GM12864 (cell line): ENCODE measurements at places on chromosomes 16 and 17.

GRCh38 chr16:27690608-27691007, 140.7 kb downstream of the KATNIP start:
- no peak for DNase-seq

- no peak for DNase-seq
These were observed 290.4 kb downstream of the ABCC12 start for GRCh38 chr16:47865337-47865855.

- DNase-seq = no peak
These were observed at the start of gene SECTM1 for GRCh38 chr17:82333279-82334171. SECTM1 (minus strand) TSS chr17:82333766; CDS start chr17:82327240, 6,526 bp downstream.

DNA sequence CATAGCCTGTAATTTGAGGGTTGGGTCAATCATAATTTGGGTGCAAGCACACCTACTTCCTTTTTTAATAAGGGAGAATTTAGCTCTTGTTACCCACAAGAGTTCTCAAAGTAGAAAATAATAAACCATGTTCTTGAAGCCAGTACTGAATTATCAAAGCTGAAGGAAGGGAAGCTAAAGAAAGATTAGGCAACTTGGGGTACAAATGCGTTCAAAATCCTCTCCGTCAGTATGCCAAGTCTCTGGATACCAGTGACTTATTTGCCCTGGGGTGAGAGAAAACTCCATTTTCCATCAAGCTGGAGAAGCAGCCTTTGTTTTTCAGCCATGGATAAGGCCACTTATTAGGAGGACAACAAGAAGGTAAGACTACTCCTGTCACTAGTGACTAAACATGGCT, 23.5 kb upstream of the DHRS13 start:
- no peak for DNase-seq

- DNase-seq = no peak
These were observed 107.6 kb downstream of the RMI2 start for GRCh38 chr16:11452746-11453389.

DNA sequence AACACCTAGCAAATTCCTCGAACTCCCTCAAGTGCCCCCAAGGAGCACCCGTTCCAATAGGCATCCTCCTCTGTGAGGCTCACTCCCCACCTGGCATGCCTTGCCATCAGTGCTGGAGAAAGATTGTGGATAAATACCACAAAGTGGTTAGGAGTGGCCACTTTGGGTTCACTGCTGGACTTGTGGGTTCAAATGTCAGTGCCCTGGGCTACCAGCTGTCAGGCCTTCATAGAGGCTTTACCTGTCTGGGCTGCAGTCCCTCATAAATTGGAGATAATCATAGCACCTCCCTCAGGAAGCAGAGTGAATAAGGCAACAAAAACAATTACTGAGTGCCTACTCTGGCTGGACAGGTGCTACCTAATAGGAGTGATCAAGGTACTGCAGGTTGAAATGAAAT, 1.5 kb upstream of the SYT17 start:
- no peak for DNase-seq

DNA sequence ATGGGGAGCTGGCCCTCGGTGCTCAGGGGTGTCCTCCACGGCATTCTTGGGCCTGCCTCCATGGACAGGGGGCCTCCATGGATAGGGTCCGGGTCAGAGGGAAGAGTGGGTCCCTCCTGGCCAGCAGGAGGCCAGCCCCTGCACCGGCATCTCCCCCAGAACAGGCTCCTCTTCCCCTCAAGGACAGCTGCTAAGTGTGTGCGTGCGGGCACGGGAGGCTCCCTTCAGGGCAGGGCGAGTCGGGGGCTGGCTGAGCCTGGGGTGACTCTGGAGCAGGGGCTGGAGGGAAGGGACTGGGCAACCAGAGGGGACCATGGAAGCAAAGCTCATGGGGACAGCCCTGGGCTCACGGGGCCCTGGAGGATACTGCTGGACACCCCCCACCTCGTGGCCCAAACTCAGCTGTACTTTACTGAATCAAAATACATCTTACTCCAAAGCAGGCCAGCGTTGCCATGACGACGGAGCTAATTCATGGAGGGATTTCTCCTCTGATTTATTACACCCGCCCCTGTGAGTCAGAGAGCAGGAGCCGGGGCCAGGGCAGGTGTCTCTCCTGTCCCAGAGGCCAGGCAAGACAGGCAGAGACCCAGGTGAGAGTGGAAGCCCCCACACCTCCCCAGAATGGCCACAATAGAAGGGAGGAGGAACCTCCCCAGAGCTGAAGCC, 2.1 kb downstream of the CASKIN1 start:
- DNase-seq = no peak

- no peak for DNase-seq
These were observed 3.1 kb upstream of the MT1X start for GRCh38 chr16:56679078-56679730.

DNA sequence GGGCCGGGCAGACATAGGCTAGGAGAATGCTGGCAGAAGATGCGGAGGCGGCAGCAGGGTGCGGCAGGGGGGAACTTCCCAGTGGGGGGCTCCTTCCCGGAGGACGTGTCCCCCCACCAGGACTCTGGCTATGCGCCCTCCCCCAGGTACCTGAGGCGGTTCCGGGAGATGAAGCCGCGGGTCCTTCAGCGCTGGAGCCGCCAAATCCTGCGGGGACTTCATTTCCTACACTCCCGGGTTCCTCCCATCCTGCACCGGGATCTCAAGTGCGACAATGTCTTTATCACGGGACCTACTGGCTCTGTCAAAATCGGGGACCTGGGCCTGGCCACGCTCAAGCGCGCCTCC, 3.4 kb downstream of the WNK4 start:
- DNase-seq = no peak

DNA sequence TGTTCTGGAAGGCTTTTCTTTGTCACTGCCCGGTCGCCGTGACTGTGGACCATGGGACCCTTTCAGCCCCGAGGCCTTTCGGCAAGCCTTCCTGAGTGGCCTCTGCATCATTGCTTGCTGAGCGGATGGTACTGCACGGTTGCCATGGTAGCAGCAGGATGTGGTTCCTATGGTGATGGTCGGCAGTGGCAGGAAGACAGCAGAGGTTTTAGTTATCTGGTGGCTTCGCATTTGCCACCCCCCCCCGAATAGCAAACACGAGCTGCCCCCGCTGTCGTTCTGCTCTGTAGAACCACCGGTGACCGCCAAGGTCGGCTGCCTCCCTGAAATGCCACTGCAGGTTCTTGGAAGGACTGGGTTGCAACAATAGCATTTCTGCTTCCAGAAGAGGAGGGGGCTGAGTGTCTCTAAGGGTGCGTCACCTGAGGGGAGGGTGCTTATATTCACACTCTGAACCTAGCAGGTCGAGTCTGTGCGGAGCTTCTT, 76.6 kb downstream of the CMIP start:
- DNase-seq = peak; percentile 61

DNA sequence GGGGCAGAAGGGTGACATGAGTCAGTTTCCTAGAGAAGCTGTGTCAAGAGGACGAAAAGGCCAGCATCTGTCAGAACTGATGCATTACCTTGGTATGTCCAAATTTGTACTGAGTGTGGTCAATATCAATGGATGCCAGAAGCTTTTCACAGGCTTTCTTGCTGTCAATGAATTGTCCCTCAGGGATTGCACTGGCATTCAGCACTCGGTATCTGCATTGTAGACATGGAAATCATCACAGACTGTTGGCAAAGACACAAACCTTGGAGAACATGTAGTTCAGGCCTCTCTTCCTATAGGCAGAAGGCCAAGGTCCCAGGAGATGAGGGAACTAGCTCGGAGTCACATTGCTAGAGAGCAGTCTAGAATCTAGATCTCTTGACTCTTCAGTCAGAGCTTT, 16.6 kb downstream of the MYH3 start:
- DNase-seq = no peak

- DNase-seq = peak; percentile 13
These were observed 142.7 kb upstream of the GNAO1 start for GRCh38 chr16:56048425-56049105.

DNA sequence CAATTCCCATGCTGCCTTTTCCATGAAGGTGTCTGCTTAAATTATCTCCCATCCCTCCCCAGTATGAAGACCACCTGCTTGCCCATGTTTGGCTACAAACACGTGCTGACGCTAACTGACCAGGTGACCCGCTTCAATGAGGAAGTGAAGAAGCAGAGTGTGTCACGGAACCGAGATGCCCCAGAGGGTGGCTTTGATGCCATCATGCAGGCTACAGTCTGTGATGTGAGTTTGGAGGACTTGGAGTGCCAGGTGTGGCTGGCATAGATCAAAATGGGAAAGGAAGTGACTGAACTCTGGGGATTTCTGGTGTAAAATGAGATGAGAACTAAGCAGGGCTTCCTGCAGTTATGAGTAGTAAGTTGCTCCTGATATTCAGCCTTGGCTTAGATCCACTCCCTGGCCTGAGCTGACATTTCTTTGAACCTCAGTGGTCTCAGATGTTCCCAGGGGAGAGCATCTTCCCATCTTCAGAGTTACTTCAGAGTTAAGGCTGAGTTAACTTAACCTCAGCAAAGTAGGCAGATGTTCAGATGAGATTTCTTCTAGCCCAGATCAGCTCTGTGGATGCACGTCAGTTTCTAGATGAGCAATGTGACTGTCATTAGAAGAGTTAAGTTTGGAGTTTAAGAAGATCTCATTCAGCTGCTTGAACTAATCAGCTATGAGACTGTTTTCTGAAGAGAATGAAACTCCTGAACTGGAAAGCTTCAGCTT, 32.7 kb downstream of the ITGB3 start:
- peak; percentile 72 for DNase-seq

- DNase-seq = no peak
These were observed 2.4 kb downstream of the RNF157 start for GRCh38 chr17:76237859-76238313.

DNA sequence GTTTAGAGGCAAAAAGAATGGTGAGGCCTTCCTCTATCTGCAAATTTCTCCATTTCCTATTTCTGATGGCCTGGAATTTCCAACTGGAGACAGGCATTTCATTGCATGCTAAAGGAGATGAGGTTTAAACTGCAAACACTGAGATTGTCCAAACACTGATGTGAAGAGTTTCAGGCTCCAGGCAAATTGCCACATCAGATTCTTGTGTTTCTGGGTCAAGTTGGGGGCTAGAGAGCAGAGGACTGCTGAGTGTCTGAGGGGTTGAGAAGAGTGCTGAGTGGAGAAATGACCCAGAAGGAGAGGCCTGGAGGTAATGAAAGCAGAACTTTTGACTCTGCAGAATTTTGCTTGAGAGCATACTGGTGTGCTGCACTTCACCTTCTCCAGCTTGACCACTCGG, 216.7 kb upstream of the MPHOSPH6 start:
- DNase-seq = no peak

DNA sequence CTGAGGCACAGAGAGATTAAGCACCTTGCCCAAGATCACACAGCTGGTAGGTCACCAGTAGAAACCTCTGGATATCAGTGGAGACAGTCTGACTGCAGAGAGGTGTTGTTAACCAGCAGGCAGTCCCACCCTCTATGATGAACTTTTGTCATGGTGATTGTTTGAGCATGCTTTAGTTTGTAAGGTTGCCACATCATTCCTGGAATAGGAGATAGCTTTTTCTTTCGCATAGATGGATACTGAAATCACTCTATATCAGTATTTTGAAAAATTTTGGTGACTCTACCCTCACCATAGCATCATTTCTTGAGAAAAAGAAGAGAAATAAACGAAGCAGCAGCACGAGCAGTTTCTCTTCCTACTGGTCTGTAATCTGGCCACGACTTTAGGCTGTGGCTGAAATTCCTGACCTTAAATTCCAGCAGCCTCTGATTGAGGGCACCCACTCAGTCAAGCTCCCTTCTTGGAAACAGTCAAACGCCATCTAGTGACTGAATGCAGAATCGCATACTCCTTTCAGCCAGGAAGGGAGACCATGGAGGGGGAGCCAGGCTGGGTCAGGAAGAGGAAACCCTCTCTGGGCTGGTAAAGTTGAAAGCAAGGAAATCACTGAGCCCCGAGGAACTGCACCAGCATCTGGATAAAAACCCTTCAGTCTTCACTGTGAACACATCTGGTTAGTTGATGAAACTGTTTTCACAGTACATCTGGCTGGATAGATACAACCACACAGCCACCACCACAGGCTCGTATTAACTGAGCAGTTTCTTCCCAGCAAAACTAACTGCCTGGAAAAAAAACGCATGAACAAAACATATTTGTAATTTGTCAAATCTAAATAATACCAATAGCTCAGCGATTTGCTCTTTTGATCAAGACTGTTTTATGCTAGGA, 108.5 kb upstream of the XYLT1 start:
- peak; percentile 24 for DNase-seq

DNA sequence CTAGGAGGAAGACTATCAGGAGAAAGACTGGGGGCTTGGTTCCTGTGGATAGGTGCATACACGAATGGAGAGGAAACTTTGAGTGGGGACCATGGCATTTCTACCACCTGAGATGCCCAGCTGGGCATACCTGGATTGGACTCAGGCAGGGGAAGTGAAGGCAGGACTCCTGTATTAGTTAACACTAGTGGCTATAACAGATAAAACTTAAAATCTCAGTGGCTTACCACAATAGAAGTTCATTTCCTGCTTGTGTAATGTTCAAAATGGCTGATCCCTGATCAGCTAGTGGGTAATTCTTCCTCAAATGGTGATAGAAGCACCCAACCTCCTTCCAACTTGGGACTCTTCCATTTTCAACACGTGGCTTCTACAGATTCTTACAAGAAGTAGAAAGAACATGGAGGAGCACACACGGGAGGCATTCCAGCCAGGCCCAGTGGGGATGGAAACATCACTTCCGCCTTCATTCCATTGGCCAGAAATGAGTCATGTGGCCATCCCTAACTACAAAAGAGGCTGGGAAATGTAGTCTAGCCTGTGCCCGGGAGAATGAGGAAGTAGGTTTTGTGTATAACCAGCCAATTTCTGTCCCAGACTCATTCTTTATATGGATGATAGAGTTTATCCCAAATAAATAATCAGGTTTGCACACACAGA, 112.1 kb downstream of the UTP18 start:
- peak; percentile 67 for DNase-seq

DNA sequence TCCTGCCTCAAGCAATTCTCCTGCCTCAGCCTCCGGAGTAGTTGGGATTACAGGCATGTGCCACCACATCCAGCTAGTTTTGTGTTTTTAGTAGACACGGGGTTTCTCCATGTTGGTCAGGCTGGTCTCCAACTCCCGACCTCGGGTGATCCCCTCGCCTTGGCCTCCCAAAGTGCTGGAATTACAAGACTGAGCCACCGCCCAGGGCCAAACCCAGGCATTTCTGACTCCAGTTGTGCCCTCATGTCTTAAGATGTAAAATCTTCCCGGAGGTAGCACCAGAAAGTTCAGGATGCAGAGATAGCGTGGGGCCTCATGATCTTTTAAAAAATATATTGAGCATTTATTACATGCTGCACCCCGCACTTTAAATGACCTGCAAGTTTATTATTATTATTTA, 12.8 kb upstream of the SMG1 start:
- DNase-seq = no peak

- no peak for DNase-seq
These were observed 20.9 kb downstream of the HLF start for GRCh38 chr17:55285340-55286301.

GRCh38 chr17:60851181-60851580, 173.5 kb downstream of the BCAS3 start:
- no peak for DNase-seq

GRCh38 chr17:38994026-38994425, 26.8 kb upstream of the FBXO47 start:
- DNase-seq = no peak
